Esophagus muscularis mucosa (tissue), 4 donors: ENCODE measurements at places on chromosomes 4 and X. TPM values are rescaled to one million over a fixed set of nuclear protein-coding genes. Genes with fewer than 3 reads are reported as not detected.

Gene F11
- total RNA-seq = not detected

Gene YIPF7
- not detected for total RNA-seq

GRCh38 chrX:101619364-101619763 lies 1.6 kb upstream of the ARMCX6 start:
- no peaks in the 10 kb centered on the region for H3K27me3 ChIP-seq
- no peak overlapping the region for H3K4me3 ChIP-seq
- no peak for DNase-seq
- H3K36me3 ChIP-seq = no peaks in the 10 kb centered on the region

Gene CXCL5
- total RNA-seq = not detected

Gene GJB1
- total RNA-seq = not detected

GRCh38 chr4:20249333-20249732 lies 2.4 kb upstream of the SLIT2 start:
- H3K36me3 ChIP-seq = no peaks in the 10 kb centered on the region
- no peak overlapping the region for H3K27ac ChIP-seq
- peaks cover 5% of the 10 kb centered on the region for H3K27me3 ChIP-seq
- H3K4me3 ChIP-seq = no peak overlapping the region
- no peak for DNase-seq

DNA sequence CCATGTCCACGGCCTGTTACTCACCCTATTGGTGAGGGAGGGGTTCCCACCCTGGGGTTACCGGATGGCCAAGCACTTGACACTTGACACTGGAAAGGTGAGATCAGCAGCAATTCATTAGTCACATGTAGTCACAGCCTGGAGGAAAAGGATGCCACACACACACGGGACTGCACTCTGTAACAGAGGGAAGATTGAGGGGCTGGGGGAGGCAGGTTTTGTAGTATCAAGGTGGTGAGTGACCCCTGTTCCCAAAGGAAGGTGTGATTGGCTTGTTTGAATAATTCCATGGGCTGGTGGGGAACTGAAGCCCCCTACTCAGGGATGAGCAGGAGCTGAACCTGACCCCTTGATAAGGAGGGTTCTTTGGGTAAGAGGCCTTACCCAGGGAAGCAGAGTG lies 96.0 kb upstream of the HELT start:
- H3K4me3 ChIP-seq = no peak overlapping the region
- DNase-seq = no peak
- no peaks in the 10 kb centered on the region for H3K27me3 ChIP-seq
- no peaks in the 10 kb centered on the region for H3K4me1 ChIP-seq

- no peak overlapping the region for H3K27ac ChIP-seq
- peaks cover 57% of the 10 kb centered on the region for H3K4me1 ChIP-seq
- H3K27me3 ChIP-seq = no peaks in the 10 kb centered on the region
Measured at GRCh38 chr4:152531479-152531878, 4.4 kb downstream of the FBXW7 start.

Gene MAGEE1
- 4.6 TPM for total RNA-seq

GRCh38 chr4:119296356-119296755 lies 25.6 kb downstream of the FABP2 start:
- peaks cover 10% of the 10 kb centered on the region for H3K36me3 ChIP-seq
- peaks cover 39% of the 10 kb centered on the region for H3K4me1 ChIP-seq
- H3K27me3 ChIP-seq = no peaks in the 10 kb centered on the region

DNA sequence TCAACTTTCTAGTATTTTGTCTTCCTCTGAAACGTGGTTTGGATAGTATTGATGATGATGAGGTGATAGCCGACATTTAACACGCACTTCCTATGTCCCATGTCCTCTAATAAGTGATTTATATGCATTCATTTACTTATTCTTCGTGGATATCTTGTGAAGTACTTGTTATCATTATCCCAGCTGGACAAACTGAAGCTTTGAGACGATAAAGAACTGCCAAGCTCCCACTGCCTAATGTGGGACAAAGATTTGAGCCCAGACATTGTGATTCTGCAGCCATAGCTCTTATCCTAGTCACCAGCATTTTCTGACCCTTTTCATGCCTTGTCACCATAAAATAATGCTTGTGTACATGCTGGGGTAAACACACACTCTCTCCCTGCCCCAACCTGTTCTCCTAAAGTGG lies 92.5 kb downstream of the RAPGEF2 start:
- no peaks in the 10 kb centered on the region for H3K27me3 ChIP-seq
- no peak overlapping the region for H3K27ac ChIP-seq
- H3K36me3 ChIP-seq = peaks cover 5% of the 10 kb centered on the region
- H3K4me3 ChIP-seq = no peak overlapping the region
- DNase-seq = no peak

DNA sequence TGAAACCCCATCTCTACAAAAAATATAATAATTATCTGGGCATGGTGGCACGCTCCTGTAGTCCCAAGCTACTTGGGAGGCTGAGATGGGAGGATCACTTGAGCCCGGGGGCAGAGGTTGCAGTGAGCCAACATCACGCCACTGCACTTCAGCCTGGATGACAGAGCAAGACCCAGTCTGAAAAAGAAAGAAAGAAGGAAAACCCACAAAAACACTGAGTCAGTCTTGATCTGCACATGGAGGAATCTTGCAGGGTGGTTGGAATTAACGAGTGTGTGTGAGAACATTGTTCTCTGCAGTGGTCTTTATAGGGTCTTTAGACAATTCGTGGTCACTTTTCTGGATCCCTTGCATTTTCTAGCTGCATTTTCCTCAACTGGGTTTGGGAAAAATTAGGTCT lies 23.2 kb downstream of the ADD1 start:
- no peak overlapping the region for H3K4me3 ChIP-seq
- peaks cover 98% of the 10 kb centered on the region for H3K4me1 ChIP-seq
- H3K36me3 ChIP-seq = no peaks in the 10 kb centered on the region
- peak overlapping the region; percentile 73 for H3K27ac ChIP-seq
- no peaks in the 10 kb centered on the region for H3K27me3 ChIP-seq
